ENCODE measurements at places on chromosomes 2 and 18. TPM values are rescaled to one million over a fixed set of nuclear protein-coding genes. Genes with fewer than 3 reads are reported as not detected.

EFHD1 gene
- not detected for total RNA-seq

NOP58 gene
- 41.9 TPM for total RNA-seq

ADAM23 gene
- 8.2 TPM for total RNA-seq

ANKRD62 gene
- not detected for total RNA-seq

KCNIP3 gene
- 0.57 TPM for total RNA-seq

DAW1 gene
- 0.55 TPM for total RNA-seq

KCNS3 gene
- 0.43 TPM for total RNA-seq

ALS2 gene
- 30.0 TPM for total RNA-seq

DGUOK gene
- total RNA-seq = 54.0 TPM

CD8B2 gene
- total RNA-seq = not detected

FAM110C gene
- total RNA-seq = not detected

NPPC gene
- 0.28 TPM for total RNA-seq

NEU2 gene
- total RNA-seq = not detected

ALLC gene
- not detected for total RNA-seq

LCT gene
- total RNA-seq = not detected

STARD6 gene
- total RNA-seq = not detected

METAP1D gene
- 4.6 TPM for total RNA-seq

CYRIA gene
- 3.7 TPM for total RNA-seq

TMEM178A gene
- total RNA-seq = 1.3 TPM

CIB4 gene
- not detected for total RNA-seq

UBE2F gene
- total RNA-seq = 46.4 TPM

ZNF385B gene
- total RNA-seq = not detected

AMMECR1L gene
- total RNA-seq = 14.2 TPM

PSMA8 gene
- total RNA-seq = not detected

PLGLB1 gene
- 1.8 TPM for total RNA-seq

CDH19 gene
- not detected for total RNA-seq

SNTG2 gene
- not detected for total RNA-seq

LIPG gene
- total RNA-seq = 12.4 TPM

PMS1 gene
- 17.5 TPM for total RNA-seq

CTIF gene
- 43.4 TPM for total RNA-seq

CNOT9 gene
- total RNA-seq = 29.2 TPM

TUBA3E gene
- not detected for total RNA-seq

ADGRF3 gene
- under 0.01 TPM for total RNA-seq

RNMT gene
- total RNA-seq = 16.6 TPM

CDCA7 gene
- total RNA-seq = 0.43 TPM

RAX gene
- total RNA-seq = not detected

HJURP gene
- 2.4 TPM for total RNA-seq

SETBP1 gene
- total RNA-seq = 2.8 TPM

G6PC2 gene
- not detected for total RNA-seq

GATA6 gene
- total RNA-seq = 28.6 TPM

ZNF407 gene
- total RNA-seq = 17.8 TPM

VRK2 gene
- 17.5 TPM for total RNA-seq

SESTD1 gene
- 22.3 TPM for total RNA-seq

SOX11 gene
- under 0.01 TPM for total RNA-seq

WDR75 gene
- 44.8 TPM for total RNA-seq
